ENCODE measurements at places on chromosomes 1 and 21.

GRCh38 chr1:185608177-185608576 lies 126.0 kb upstream of the HMCN1 start:
- DNase-seq = no peak

DNA sequence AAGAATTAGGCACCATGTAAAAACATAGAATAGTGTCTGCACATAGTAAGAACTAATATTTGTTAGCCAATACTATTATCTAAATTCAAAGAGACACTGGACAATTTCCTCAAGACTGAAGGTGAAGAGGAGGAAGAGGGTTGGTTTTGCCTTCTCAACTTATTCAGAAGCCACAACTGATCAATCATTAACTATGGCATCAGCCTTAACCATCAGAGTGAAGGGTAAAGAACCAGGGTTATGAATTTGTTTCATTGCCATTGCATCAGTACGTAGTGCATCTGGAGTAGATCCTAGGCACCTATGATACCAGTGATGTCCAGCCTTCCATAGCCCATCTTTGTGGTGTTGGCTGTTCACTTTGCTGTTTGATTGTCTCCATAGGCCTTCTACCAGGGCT lies 421.7 kb upstream of the DEPDC1 start:
- no peak for DNase-seq

GRCh38 chr1:11541956-11542355 lies 63.0 kb downstream of the DISP3 start:
- DNase-seq = no peak

DNA sequence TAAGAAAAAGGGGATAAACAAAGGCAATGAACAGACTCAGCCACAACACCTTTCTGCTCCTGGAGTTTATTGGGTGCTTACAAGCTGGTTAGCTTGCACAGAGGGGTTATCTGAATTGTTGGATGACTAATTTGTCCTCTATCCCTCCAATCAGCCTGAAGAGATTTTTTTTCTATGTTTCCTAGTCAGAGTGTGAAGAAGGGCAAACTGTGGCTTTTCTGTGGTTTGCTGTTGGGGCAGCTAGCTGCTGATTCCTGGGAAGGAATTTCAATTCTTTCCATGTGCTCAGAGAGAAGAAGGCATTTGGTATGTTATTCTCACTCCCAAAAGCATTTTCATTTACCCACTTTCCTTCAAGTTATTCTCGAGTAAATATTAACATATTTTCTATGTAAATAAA lies 48.6 kb downstream of the PCP4 start:
- no peak for DNase-seq

GRCh38 chr21:46509741-46510502 lies 51.2 kb downstream of the DIP2A start:
- DNase-seq = no peak

DNA sequence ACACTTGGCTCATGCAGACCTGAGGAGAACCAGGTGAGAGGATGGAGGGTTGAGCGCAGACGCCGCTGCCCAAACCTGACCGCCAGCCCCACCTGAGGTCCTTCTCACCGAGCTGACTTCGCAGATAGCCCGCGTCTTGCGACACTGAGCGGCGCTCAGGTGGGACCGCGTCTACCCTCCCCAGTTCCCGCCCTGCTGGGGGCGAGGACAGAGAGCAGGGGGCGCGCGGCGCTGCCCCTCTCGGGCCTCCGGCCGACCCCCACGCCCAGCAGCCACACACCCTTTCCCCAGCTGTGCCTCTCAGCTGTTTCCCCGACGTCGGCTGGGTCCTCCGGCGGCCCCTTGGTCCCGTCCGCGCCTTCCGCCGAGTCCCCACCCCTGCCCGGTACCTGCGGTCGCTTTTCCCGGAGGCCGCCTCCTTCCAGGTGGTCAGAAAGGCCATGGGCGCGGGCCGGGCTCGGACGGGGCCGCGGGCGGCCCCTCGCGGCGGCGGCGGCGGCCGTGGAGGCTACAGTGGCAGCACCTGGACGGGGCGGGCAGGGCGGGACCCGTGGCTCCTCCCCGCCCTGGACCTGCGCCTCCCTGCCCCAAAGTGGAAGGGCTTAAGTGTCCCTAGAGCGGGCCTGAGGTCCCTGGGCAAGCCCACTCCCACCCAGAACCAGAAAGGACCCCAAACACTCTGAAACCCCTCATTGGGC lies 14.4 kb upstream of the TTC39A start:
- no peak for DNase-seq

- DNase-seq = no peak
Observed at GRCh38 chr1:32199717-32200072, 700 bp upstream of the CCDC28B start.

- DNase-seq = no peak
Observed at GRCh38 chr1:239558559-239558958, 172.2 kb downstream of the CHRM3 start.

DNA sequence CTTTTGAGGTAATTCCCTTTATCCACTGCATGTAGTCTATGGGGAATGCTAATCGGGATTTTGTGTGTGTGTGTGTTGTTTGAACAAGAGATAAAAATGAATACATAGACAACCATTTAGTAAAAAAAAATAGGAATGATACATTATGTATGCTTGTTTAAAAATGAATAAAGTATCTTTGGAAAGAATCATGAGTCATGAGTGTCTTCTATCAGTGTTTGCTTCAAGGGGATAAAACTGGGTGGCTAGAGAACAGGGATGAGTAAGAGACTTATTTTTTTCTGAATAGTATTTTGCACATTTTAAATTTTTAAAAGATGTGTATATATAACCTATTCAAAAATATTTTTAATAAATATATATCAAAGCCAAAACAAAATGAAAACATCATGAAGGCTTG lies 839.4 kb upstream of the ADGRL4 start:
- DNase-seq = no peak

- DNase-seq = no peak
Observed at GRCh38 chr1:156591432-156592157, at the start of gene NAXE. Gene NAXE (plus strand): TSS chr1:156591776. CDS start chr1:156591805, 29 bp downstream.

Data from HFF-Myc (cell line).